ENCODE measurements at places on chromosomes 11 and 22. TPM values are rescaled to one million over a fixed set of nuclear protein-coding genes. Genes with fewer than 3 reads are reported as not detected.
A peak's percentile ranks its signal among the peaks of the same experiment; 100 is the strongest.

Gene TEF
- 5.7 TPM for total RNA-seq

Gene SORL1
- total RNA-seq: 3.1 TPM

DNA sequence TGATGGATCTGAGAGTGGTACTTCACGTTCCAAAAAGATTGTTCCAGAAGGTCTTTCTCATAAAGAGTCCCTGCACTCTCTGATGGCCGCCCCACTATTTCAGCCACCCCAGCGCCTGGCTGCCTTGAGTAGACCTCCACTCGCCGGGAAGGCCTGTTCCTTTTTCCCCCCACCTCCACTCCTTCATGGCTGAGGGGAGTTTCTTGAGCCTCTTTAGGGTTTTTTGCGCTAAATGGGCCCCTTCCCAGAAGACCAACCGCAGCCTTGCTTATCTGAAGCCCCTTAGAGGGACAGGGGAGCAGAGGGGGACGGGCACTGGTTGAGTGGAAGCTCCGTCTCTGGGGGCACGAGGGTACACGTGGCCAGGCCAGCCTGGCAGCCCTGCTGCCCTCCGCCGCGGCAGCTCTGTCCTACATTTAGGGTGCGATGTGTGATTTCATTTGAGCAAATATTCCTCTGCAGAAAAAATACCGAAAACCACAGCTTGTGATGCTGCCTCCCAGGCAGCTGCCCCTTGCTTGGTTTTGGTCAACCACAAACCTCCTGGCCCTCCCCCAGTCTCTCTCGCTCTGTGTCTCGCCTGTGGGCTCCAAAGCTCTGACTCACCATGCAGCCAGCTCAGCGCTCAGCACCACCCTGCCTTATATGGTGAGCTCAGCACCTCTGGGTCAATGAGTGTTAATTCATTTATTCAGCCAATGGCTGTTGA is 88.7 kb downstream of the TP53I11 start:
- peak; percentile 95 for DNase-seq

Gene OR8G5
- total RNA-seq: not detected

Gene SLC25A18
- total RNA-seq: not detected

DNA sequence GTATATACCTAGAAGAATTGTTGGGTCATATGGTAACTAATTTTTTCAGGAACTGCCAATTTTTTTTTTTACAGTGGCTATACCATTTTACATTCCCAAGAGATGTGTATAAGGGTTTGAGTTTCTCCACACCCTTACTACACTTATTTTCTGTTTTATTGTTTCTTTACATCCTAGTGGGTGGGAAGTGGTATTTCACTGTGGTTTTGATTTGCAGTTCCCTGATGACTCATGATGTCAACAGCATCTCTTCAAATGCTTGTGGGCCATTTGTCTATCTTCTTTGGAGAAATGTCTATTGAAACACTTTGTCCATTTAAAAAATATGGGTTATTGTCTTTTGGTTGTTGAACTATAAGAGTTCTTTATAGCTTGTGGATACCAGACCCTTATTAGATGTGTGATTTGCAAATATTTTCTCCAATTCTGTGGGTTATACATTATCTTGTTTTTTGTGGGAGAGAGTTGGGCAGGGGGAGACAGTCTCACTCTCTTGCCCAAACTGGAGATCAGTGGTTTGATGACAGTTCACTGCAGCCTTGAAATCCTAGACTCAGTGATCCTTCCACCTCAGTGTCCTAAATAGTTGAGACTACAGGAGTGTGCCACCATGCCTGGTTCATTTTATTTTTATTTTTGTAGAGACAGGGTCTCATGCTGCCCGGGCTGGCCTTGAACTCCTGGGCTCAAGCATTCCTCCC is 30.3 kb upstream of the PISD start:
- no peak for DNase-seq

Gene UCP2
- total RNA-seq: 26.4 TPM

Gene PRODH
- 11.2 TPM for total RNA-seq

DNA sequence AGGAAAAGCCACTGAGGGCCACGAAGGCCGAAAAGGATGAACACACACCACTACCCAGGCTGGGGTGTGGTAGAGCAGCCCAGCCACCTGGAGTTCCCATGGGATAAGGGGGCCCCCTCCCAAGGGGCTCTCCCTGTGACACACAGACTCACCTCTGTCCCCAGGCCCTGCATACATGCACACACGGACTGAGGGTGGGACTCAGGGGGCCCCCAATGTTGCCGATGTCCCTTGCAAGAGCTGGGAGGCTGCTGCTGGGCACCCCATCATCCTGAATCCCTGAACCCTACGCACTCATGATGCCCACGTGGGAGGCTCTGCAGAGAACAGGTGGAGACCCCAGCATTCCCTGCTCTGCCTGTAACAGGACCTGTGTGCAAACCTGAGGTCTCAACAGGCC is 14.5 kb downstream of the SHANK2 start:
- DNase-seq: no peak

GRCh38 chr11:97622795-97623194 is 1233.0 kb downstream of the JRKL start:
- no peak for DNase-seq

DNA sequence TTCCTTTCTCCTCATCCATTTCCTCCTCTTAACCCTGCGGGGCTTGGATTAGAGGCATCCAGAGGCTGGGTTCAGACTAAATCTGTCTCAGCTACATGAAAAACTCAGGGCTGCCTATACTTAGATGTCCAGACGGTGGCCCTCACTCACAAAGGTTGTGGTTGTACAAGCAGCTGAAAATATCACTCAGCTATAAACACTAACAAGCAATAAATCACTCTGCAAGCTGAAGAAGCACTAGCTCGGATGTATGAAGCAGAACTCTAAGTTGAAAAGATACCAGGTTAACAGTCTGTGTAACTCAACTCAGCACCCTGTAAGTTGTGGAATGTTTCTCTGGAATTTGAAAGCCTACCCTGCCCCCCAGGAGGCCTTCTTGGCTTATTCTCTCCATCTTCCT is 82.9 kb downstream of the EXT2 start:
- no peak for DNase-seq

Gene EHF
- not detected for total RNA-seq

GRCh38 chr11:3949125-3949524 is 93.7 kb downstream of the STIM1 start:
- no peak for DNase-seq

DNA sequence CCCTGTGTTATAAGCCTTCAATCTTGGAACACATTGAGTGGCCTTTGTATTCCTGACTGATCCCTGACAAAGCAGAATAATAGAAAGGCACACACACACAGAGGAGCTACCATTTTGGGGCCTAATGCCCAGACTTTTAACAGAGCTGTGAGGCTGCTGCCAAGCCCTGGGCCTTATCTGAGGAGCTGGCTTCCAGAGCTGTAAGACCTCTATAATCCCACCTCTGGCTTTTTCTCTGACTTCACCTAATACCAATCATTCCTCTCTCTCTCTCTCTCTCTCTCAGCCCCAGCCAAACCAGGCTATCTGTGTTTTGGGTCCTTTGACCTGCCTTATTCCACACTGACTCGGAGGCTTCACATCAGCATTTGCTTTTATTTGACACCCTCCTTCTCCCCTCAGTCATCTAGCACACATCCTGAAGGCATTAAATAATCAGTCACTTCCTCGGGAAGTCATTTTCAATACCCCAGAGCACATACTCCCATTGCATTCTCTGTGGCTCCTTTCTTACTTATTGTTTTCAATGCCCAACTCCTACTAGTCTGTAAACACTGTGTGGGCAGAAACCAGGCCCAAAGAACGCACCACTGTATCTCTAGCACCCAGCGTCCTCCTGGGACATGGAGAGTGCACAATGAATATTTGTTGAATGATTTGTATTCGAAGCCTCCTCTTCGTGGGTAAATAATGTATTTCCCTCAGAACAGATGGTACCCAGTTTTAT is 21.2 kb upstream of the TRIM44 start:
- no peak for DNase-seq

- DNase-seq: no peak
These were observed 905.7 kb upstream of the TENM4 start for GRCh38 chr11:80346353-80347059.

DNA sequence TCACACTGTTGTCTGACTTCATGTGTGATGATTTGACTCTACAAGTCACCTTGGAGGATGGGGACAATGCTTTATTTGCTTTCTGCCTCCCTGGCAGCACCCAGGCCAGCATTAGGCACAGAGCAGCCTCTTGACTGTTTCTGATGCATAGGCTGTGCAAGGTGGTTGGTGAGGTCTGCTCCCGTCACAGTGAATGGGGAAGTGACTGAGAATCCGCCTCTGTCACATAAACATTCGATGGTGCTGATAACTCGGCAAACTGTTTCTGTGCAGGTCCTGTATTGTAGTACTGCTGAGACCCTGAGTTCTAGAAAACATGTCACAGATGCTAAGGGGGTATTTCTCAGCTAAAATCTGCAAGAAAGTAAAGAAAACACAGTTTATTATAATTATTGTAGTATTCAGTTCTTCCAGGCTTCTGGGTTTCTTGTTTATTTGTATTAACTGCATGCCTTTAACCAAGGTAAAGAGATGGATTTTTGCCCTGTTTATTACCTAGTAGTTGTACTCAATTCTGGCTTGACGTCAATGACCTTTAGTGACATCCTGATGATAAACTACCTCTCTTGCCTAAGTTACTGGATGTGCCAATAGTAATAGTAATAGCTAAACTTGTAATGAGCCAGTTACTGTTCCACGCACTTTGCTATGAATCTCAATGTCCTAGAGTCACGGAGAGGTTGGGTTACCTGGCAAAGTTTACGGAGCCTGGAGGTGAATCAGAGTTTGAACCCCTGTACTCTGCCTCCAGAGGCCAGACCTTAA is 24.8 kb upstream of the RCN1 start:
- no peak for DNase-seq

Gene OR2AG1
- not detected for total RNA-seq

DNA sequence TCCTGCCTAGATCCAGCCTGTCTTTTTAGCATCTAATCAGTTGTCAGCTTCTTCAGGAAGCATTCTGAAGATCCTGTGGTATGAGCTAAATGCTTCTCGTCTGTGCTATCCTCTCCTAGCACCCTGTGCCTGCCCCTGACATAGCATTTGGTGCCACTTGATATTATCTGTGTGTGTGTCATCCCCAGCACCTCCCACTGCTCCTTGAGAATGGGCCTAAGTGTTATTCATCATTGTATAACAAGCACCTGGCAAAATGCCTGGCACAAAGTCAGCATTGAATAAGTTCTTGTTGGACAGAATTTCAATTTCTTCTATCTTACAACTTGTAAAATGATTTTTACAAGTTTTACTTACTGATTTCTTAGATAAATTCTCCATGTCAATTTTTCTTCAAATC is 28.1 kb upstream of the OLFML1 start:
- no peak for DNase-seq

Gene POU2AF2
- total RNA-seq: not detected

Gene DNAJB7
- not detected for total RNA-seq

- peak; percentile 53 for DNase-seq
These were observed 112.4 kb upstream of the PITPNB start for GRCh38 chr22:28031383-28031922.

DNA sequence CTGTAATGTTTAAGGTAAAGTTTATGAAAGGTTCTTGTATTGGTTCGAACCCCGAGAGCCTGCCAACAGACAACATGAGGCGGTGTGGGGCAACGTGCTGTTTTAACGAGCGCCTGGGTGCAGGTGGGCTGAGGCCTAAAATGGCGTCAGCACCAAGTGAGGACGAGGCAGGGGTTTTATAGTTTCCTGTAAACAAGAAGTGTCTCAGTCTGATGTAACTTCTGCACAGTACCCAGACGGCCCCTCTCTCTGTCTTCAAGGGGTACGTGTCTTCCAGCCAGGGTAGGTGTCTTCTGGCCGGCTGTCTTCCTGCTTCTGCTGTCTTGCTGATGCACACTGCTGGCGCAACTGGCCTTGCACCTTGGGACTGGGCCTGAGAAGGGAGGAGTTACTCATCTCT is 2.7 kb downstream of the PPFIBP2 start:
- no peak for DNase-seq

- DNase-seq: no peak
These were observed 35.0 kb downstream of the GRIK4 start for GRCh38 chr11:120546312-120547205.

DNA sequence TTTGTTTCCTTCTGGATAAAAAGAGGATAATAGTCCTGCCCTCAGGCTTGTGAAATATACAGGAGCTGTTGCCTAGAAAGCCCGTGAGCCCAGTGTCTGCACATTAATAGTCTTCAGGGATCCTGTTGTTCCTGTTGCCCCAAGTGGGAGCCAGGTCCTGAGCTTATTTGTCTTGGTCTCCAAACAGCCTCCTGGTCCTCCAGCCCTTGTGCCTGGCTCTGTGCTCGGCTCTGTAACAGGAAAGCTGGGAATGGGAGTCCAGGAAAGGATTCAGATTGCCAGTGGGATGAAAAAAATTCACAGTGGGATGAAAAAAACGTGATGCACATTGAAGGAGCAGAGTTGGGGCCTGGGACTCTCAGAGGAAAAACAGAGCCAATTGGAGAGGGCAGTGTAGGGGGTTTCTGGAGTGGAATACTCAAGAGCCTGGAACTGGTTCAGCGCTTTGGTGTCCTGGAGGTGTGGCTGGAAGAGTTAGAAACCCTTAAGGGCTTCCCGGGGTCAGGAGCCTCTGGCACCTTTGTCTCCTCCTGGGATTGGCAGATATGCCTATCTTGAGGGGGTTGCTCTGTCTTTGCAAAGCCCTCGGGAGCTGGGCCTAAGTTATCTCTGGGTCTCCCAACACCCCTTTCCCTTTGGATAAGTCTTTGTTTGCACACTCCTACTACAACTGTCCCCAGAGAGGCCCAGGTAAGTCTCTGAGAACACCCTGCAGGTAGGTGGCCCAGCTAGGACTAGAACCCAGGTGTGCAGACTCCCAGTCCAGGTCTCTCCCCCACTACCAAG is 2.3 kb upstream of the INPPL1 start:
- peak; percentile 68 for DNase-seq

DNA sequence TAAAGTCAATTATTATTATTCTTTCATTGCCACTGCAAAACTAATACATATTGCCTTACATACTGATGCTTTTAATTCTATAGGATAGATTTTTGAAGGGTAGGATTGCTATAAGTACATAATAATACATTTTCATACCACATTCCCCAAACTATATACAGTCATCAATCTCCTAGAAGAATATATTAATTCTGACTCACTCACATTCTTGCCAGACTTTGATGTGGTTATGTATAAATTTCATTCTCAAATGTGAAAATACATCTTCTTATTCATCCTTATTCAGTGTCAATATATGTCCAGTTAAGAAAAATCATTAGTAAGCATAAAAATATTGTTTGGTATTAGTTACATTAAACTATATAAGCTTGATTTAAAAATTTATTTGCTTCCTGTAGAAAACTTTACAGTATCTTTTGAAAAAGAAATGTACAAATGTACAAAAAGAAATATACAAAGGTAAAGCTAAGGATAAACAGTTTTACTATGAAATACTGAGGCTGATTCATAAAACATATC is 458.8 kb upstream of the CNTN5 start:
- DNase-seq: no peak

- no peak for DNase-seq
These were observed 132.0 kb downstream of the BUD13 start for GRCh38 chr11:116640641-116641402.

- DNase-seq: peak; percentile 76
These were observed 382.1 kb upstream of the B3GAT1 start for GRCh38 chr11:134794192-134794591.

All from osteocyte (in vitro differentiated cells).